ENCODE measurements at places on chromosomes 12 and 14. TPM values are rescaled to one million over a fixed set of nuclear protein-coding genes. Genes with fewer than 3 reads are reported as not detected.

Gene LGR5
- 0.14 TPM for total RNA-seq

Gene CDK2
- 17.2 TPM for total RNA-seq

Gene ZNF384
- total RNA-seq, result 33.8 TPM

Gene OR10G3
- not detected for total RNA-seq

Gene CCDC77
- 2.9 TPM for total RNA-seq

Gene INSM2
- total RNA-seq, result not detected

Gene KRT77
- not detected for total RNA-seq

Gene LMO3
- total RNA-seq, result 4.5 TPM

Gene SAMD15
- total RNA-seq, result 0.24 TPM

Gene PDE3A
- 156 TPM for total RNA-seq

Gene ABHD12B
- not detected for total RNA-seq

Gene ENO2
- total RNA-seq, result 42.1 TPM

Gene C12orf54
- total RNA-seq, result not detected

Gene EPYC
- total RNA-seq, result not detected

Gene KCNK10
- total RNA-seq, result not detected

Gene MARS1
- total RNA-seq, result 75.6 TPM

Gene PLEKHD1
- 0.15 TPM for total RNA-seq

Gene CSRP2
- 5.9 TPM for total RNA-seq

Gene RHEBL1
- total RNA-seq, result not detected

Gene KRT6A
- not detected for total RNA-seq

Gene SLC10A1
- total RNA-seq, result not detected

Gene IAPP
- not detected for total RNA-seq

Gene BCL11B
- 0.08 TPM for total RNA-seq

Gene DTD2
- 7.9 TPM for total RNA-seq

Gene CGRRF1
- total RNA-seq, result 27.2 TPM

Gene SERPINA12
- total RNA-seq, result not detected

Gene TRPV4
- total RNA-seq, result 1.3 TPM

Gene CD163L1
- 3.7 TPM for total RNA-seq

Gene RABGGTA
- 18.1 TPM for total RNA-seq

Gene FGD6
- total RNA-seq, result 18.9 TPM
